Heart left ventricle (tissue), 16 donors: ENCODE measurements at places on chromosomes 3 and 15. TPM values are rescaled to one million over a fixed set of nuclear protein-coding genes. Genes with fewer than 3 reads are reported as not detected.

ST8SIA2 gene
- total RNA-seq = 3.1 TPM

CCR8 gene
- not detected for total RNA-seq

TMEM212 gene
- total RNA-seq = not detected

CLCN2 gene
- total RNA-seq = 3.6 TPM

SPATA12 gene
- total RNA-seq = not detected

KIF23 gene
- total RNA-seq = 2.1 TPM

NEK10 gene
- total RNA-seq = 19.1 TPM

GOLGA6L4 gene
- 1.3 TPM for total RNA-seq

TNFSF10 gene
- total RNA-seq = 27.6 TPM

RBSN gene
- 22.3 TPM for total RNA-seq

RPLP1 gene
- 1,117 TPM for total RNA-seq

ARGFX gene
- total RNA-seq = not detected

COL7A1 gene
- 11.9 TPM for total RNA-seq

TM4SF18 gene
- total RNA-seq = 14.6 TPM

GNAT1 gene
- total RNA-seq = not detected

PPP2R3A gene
- 134 TPM for total RNA-seq

DAPK2 gene
- 56.2 TPM for total RNA-seq

ZIC4 gene
- not detected for total RNA-seq

PRR20G gene
- not detected for total RNA-seq

TMC3 gene
- total RNA-seq = 0.19 TPM

ZDHHC19 gene
- total RNA-seq = not detected
